Left forelimb (tissue), 1 donor: ENCODE measurements at places on chromosomes 11 and 22.

- DNase-seq: no peak
These were observed 45.6 kb downstream of the CD82 start for GRCh38 chr11:44611088-44611487.

DNA sequence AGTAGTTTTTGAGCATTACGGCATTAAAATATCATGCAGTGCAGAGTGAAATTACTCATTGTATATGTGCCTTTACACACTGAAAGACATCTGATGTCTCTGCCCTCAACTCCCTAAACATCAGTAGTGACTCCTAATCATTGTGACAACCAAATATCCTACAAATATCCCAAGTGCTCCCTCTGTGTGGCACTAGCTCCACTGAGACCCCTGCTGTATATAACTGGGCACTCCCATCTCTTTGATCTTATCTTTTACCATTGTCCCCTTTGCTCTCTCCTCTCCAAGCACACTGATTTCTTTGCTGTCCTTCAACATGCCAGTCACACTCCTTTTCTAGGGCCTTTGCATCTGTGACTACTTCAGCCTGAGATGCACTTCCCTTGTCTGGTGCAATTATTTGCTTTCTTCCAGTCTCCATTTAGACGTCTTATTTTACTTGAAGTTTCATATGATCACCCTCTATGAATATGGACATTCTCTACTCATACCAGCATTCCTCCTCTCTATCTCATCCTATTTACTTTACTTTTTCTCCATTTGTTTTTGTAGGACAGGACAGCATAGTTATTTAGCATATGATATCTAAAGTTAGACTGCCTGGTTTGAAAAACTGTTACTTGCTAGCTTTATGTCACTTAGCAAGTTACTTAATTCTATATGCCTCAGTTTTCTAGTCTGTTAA, 2.4 kb downstream of the SLC5A12 start:
- DNase-seq: no peak

DNA sequence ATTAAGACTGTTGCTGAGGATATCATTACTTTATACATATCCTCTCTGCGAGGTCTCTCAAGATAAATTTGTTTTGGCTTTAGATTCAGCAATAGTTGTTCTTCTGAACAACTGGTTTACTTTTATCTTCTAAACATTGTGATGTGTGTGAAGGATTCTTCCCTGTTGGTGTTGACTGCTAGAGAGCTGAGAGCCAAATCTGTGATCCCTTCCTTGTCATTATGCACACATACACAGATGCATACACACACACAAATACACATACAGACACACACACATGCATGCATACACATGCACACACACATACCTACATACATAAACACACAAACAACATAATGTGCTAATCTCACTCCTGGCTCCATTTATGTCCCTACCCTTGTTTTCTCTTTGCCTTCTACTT, 137.0 kb downstream of the SNX19 start:
- DNase-seq: no peak

- DNase-seq: no peak
These were observed 68.4 kb downstream of the IGLL5 start for GRCh38 chr22:22955866-22956535.

GRCh38 chr11:100546714-100547113, 140.4 kb upstream of the ARHGAP42 start:
- DNase-seq: no peak

DNA sequence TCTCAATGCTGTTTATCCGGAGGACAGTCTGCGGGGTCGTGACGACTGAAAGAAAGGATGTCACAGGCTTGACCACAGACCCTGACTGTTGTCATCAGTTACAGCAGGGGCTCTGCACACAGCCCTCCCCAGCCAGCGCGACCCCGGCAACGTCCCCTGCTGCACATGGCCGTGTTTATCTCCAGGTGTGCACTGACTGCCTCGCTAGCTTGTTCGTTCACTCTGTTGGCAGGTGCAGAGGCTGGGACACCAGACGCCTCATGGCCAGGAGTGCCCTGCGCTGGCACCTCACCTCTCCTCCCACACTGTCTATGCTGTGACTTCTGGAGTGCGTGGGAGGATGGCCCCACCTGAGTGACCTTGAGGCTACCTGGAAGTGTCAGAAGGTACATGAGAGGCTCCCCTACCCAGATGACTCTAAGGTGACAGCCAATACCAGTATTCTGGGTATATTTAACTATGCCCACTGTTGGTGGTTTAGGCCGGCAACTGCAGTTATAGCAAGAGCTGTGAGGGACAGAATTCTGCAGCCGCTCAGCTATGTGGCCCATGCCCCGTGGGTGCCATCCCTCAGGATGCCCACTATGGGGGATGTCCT, 12.2 kb downstream of the MRPL21 start:
- no peak for DNase-seq

GRCh38 chr11:131851964-131852755, 481.7 kb downstream of the NTM start:
- no peak for DNase-seq

DNA sequence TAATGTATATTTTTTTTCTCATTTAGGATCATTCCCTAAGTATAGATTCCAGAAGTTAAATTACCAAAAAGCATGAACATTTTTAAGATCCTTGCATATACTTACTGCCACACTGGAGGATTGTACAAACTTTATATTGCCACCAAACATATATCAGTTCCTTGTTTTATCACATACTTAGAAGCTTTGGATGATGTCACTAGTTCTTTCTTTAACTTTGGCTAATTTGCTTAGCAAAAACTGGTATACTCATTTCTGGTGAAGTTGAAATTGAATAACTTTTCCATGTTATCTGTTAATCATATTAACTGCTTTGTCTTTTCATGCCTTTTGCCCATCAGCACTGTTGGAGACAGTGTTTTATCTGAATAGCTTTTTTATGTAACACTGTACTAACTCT, 31.6 kb upstream of the PRDM10 start:
- no peak for DNase-seq

GRCh38 chr11:64232182-64232966, 2.0 kb upstream of the VEGFB start:
- no peak for DNase-seq

GRCh38 chr11:106409222-106409621, 331.8 kb downstream of the AASDHPPT start:
- no peak for DNase-seq

DNA sequence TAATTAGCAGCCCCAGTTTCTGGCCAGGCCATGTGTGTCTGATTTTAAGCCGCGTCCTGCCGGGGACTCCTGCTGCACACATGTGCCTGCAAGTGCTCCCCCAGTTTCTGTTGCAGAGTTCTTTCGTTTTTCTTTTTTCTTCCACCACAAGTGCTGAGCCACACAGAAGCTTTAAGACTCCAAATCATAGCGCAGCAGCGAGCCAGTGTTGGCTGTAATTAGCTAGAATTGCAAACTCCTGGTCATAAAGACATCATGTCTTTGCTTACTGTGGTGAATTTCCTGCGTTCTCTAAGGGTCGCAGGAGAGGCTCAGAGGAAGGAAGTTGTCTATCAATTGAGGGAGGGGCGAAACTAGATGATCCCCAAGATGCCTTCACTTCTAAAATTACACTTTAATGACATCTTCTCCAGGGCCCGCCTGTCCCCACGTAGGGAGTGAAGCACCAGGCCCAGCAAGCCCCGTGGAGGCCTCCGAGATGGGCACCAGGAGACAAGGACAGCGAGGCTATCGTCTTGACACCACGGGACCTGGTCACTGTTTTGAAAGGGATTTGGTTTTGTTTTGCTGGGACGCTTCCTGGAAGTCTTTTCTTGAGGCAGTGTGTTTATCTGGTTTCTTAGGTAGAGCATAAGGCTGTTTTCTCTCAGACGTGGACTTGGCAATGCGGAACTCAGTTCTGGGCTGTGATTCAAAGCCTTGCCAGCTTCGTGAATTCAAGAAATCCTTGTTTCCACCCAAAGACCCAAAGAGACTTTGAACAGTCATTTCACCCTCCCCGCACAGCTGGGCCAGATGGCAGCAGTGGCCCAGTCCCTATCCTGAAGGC, 71.8 kb downstream of the UBASH3B start:
- DNase-seq: no peak

DNA sequence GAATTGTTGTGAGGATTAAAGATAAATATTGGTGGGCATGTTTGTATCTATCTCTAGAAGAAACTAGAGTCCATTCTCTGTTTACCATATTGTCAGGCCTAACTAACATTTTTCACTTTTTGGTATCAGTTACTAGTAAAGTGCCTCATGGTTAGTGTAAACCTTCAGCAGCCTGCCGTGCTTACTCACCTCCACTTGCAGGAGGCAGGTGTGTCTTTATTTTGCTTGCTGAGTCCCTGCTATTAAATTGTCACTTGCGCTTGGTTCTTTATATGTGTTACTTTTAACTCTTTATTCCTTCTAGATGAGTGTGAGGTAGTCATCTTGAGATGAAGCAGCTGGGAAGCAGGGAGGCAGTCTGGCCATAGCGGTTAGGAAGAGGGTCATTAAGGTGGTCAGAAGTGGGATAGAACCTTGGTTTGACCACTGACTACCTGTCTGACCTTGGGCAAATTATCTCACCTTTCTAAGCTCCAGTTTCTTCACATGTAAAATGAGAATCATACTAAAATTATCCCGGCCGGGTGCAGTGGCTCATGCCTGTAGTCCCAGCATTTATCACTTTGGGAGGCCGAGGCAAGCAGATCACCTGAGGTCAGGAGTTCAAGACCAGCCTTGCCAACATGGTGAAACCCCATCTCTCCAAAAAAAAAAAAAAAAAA, 21.2 kb downstream of the PPP6R3 start:
- no peak for DNase-seq

DNA sequence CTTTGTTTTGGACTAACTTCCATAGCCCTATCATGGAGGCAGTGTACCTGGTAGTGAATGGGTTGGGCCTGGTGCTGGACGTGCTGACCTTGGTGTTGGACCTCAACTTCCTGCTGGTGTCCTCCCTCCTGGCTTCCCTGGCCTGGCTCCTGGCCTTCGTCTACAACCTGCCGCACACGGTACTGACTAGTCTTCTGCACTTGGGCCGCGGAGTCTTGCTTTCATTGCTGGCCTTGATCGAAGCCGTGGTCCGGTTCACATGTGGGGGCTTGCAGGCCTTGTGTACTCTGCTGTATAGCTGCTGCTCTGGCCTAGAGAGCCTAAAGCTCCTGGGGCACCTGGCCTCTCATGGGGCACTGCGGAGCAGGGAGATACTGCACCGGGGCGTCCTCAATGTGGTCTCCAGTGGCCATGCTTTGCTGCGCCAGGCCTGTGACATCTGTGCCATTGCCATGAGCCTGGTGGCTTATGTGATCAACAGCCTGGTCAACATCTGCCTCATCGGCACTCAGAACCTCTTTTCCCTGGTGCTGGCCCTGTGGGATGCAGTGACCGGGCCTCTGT, 846 bp downstream of the RNF26 start:
- no peak for DNase-seq

- DNase-seq: no peak
These were observed 112.6 kb downstream of the ARL14EP start for GRCh38 chr11:30435488-30435887.

DNA sequence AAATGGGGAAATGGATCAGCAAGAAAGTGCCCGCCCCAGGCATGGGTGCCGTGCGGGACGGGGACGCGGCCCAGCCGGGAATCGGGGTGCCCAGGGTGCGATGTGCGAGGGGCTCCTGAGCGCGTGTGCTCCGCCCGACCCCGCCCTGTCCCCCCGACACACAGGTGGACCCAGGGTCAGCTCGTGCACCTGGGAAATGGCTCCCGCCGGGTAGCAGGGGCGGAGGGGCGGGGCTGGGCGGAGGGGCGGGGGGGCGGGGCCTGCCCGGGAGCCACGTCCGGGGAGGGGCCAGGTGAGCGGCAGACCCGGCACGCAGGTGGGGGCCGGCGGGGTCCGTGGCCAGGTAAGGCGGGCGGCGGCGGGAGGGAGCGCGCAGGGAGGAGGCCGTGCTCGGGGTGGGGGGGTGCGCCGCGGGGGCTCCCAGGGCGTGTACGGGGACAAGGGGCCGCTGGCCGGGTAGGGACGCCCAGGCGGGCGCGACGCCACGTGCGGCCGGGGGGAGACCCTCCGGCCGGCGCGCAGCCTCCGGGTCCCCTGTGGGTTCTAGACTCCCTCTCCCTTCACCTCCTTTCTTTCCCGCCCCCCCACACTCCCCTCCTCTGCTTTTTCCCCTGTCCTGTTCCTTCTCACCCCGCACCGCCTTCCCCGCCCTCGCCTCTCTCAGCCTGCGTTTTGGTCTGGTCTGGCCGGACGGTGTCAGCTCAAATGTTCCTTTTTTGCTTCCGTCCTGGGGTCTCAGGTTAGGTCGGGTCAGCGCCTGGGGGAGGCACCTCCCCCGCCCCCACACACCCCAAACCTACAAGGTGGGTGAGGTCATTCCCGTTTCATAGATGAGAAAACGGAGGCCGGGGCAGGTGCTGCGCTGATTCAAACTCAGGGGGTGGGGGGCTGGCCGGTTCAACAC, at the start of gene ARHGAP8:
Gene ARHGAP8, plus strand, starts transcription at position 291 of the 904 bp plus-strand sequence. CDS start 33,953 bp downstream, outside the sequence.
- DNase-seq: no peak

DNA sequence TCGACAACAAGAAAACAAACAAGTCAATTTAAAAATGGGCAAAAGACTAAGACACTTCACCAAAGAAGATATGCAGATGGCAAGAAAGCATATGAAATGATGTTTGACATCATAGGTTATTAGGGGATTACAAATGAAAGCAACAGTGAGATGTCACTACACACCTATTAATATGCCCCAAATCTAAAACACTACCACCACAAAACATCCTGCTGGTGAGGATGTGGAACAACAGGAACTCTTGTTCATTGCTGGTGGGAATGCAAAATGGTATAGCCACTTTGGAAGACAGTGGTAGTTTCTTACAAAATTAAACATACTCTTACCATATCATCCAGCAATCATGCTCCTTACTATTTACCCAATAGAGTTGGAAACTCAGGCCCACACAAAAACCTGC, 29.0 kb downstream of the PRRG4 start:
- no peak for DNase-seq

DNA sequence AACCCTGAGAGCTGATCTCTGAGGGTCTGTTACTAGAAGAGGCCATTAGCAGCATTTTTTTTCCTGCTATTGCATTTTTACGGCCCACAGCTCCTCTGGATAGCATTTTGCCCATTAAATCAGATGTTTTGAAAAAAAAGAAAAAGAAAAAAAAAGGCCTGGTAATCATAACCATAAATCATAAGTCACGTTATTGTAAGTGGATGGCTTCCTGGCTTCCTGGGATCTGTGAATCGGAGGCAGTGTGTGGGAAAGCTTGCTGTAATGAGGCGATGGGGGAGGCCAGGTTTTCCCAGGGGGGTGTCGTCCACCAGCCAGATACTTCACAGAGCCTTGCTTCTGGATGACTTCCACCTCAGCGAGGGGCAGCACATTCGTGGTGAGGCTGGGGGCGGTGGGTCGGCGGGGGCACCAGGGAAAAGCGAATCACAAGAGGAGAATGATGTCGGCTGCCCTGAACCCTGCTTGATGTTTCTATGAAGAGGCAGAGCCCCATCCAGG, 106.5 kb upstream of the SYT13 start:
- DNase-seq: no peak
